ENCODE measurements at places on chromosomes 3 and 15. TPM values are rescaled to one million over a fixed set of nuclear protein-coding genes. Genes with fewer than 3 reads are reported as not detected.

The FANCI gene
- total RNA-seq: 11.3 TPM

The DZIP3 gene
- total RNA-seq: 13.6 TPM

The HTR3E gene
- not detected for total RNA-seq

The ASB14 gene
- not detected for total RNA-seq

The RASGRP1 gene
- total RNA-seq: 5.1 TPM

The CCR3 gene
- total RNA-seq: not detected

The DCBLD2 gene
- total RNA-seq: 450 TPM

The HHATL gene
- total RNA-seq: not detected

Measured in smooth muscle cell of the pulmonary artery (primary cell).